ENCODE measurements at places on chromosomes 1 and 21. TPM values are rescaled to one million over a fixed set of nuclear protein-coding genes. Genes with fewer than 3 reads are reported as not detected.

- DNase-seq: peak; percentile 69
Observed at GRCh38 chr1:226443439-226443838, 35.5 kb upstream of the PARP1 start.

DNA sequence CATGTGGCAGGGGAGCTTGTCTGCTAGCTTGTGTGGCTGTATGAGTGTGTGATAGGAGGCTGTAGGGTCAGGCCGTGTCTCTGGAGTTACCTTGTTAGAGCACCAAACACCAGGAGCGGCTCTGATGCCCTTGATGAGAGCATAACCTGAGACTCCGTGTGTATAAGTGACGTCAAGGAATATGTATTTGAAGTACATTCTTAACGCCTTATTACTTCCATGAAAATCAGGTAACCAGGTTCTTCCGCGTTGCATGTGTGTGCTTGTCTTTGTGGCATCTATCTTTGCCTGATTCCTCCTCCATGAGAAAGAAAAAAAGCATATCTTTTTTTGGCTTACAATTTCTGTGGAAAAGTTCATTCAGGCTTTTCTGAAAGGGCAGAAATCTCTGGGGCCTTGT lies 4.6 kb downstream of the OLFML3 start:
- DNase-seq: no peak

- peak; percentile 86 for DNase-seq
Observed at GRCh38 chr1:61241411-61241838, 159.1 kb downstream of the NFIA start.

DNA sequence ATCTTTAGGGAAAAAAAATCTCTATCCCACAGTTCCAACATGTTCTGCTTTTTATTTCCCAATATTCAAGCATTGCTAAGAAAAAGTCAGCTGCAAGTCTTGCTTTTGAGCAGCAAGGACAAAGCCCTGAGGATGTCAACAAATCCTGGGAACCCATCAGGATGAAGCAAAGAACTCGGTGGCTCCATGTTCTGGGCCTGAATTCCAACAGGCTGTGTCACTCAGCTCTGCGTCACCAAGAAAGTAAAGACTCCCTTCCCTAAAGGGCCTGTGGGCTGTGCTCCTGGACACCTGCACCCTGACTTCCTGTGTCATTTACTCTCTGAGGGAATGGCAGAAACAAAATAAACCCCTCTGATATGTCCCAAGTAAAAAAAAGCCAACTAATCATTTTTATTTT lies 95.5 kb downstream of the TIAM1 start:
- DNase-seq: peak; percentile 34

- DNase-seq: peak; percentile 56
Observed at GRCh38 chr1:36166938-36167905, 11.3 kb downstream of the MAP7D1 start.

GRCh38 chr1:115217150-115218033 lies 120.7 kb downstream of the NGF start:
- peak; percentile 93 for DNase-seq

DNA sequence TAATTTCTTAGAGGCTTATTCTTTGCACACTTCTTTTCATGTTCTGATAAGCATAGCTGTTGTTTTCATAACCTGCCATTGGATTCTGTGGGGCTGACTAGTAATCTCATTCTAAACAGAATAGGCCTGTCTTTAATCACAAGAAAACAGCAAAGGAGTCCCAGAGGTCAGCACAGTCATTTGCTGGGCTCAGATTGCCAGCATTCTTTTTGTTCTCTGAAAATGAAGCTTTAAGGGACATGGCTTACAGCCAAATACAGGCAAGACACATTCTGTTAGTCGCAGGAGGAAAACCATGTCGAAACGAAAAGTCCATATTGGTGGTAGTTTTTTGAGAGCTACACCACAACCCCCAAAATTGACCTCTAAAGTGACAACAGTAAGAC lies 75.0 kb downstream of the MRPS6 start:
- DNase-seq: peak; percentile 45

DNA sequence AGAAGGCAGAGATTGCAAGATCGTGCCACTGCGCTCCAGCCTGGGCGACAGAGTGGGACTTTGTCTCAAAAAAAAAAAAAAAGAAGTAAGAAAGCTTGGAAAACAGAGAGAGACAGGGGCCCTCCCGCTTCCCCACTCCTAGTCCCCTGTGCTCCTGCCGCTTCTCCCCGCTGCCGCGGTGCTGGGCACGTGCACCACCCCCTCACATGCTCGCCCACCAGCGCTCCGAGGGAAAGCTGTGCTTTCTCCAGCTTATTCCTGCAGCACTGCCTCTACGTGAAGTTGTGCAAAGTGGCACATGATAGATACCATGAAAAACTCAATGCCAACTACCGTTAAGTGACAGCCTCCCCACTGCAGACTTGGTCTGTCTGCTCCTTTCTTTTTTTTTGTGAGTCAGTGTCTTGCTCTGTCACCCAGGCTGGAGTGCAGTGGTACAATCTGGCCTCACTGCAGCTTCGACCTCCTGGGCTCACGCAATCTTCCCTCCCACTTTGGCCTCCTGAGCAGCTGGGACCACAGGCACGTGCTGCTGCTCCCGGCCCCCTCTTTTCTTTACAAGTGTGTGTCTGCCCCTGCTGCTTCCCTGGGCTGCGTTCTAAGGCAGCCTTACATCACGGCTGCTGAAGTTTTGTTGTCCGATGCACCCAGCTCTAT lies 15.4 kb downstream of the SLX9 start:
- no peak for DNase-seq

GRCh38 chr1:154736841-154737240 lies 128.9 kb upstream of the ADAR start:
- DNase-seq: peak; percentile 77

- no peak for DNase-seq
Observed at GRCh38 chr21:43190951-43191350, 22.1 kb downstream of the CRYAA start.

Gene SLC30A10
- total RNA-seq: not detected

Gene ANGPTL3
- total RNA-seq: under 0.01 TPM

Gene TMPRSS3
- total RNA-seq: not detected

Gene S100A14
- 0.18 TPM for total RNA-seq

Gene EXO1
- total RNA-seq: 1.2 TPM

Gene LINGO4
- not detected for total RNA-seq

Gene GUCA2B
- total RNA-seq: not detected

Gene MCOLN2
- 1.1 TPM for total RNA-seq

Gene CSF3R
- total RNA-seq: not detected

Gene TNNI3K
- total RNA-seq: not detected

All from fibroblast of the aortic adventitia (primary cell).